ENCODE measurements at places on chromosomes 2 and 18.

DNA sequence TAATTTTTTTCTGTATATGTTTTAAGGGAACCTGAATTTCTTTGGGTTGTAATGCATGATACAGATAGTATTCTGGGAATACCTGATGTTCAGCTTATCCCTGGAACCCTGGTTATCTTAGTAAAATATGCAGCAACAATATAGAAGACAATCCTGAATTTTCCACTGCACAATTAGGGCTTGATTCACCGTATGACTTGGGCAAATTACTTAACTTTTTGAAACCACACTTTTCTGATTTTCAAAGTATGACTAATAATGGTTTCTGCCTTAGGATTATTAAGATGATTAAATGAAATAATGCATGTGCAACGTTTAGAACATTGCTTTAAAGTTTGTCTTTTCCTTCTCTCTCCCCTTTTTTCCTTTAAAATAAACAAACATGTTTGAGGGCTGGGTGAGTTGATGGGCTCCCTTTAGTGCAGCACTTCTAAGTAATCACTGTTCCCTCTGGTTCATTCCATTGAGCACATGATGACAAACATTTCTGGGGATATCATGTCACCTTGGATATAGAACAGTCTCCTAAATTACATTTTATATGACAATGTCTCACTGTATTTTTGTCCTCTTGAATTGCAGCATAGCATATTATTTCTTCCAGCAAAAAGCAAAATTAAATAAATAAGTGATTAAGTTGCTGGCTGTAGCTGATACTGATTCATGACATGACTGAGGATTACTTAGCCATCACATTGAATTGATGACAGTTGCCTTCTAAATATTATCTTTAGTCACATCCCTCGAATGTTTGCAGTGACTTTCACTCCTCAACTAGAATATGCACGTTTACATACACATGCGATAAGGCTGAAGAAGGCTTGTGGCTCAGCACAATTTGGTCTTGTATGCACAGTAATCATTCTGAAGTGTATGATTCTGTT lies 254.5 kb downstream of the NEDD4L start:
- DNase-seq = no peak

DNA sequence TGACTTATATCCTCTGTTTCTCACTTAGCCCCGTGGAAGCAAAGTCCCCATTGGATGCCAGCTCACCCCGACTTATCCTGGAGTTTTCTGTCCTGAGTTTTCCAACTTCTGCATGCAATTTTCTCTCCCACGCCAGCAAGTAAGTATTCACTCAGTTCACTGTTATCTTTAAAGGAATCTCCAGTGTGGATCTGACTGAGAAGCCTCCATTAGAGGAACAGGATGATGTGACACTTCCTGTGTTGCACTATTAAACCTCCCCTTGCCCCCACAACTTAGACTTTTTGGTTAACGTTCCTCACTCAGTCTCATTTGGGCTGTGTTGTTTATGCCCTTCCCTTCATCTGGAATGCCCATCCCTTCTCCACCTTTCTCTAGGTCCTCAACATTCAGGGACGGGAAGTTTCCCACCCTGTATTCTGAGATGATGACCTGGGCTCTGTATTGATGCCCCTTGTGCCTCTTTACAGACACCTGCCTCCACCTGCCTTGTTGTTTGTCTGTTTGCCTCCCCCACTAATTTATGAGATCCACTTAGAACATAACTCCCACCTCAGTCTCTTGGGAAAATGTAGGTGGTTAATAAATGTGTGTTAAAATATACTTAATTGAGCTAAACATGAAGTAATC lies 536.1 kb upstream of the RAB6C start:
- DNase-seq = no peak

DNA sequence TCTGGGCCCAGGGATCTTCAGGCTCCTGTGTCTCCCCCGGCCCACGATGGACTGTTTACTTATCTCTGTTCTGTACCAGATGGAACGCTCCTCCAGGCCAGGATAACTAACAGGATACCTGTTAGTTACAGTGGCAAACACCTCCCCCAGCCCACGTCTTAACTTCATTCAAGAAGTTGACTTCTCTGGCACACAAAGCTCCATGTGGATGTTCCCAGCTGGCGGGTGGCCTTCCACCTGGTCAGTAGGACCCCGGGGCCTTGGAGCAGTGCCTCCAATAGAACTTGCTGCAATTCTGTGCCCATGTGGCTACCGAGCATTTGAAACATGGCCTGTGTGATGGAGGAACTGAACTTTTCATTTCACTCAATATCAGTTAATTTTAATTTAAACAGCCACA lies 165.1 kb upstream of the GLI2 start:
- no peak for DNase-seq

- DNase-seq = no peak
These were observed 186.2 kb upstream of the CDH2 start for GRCh38 chr18:28363124-28363523.

DNA sequence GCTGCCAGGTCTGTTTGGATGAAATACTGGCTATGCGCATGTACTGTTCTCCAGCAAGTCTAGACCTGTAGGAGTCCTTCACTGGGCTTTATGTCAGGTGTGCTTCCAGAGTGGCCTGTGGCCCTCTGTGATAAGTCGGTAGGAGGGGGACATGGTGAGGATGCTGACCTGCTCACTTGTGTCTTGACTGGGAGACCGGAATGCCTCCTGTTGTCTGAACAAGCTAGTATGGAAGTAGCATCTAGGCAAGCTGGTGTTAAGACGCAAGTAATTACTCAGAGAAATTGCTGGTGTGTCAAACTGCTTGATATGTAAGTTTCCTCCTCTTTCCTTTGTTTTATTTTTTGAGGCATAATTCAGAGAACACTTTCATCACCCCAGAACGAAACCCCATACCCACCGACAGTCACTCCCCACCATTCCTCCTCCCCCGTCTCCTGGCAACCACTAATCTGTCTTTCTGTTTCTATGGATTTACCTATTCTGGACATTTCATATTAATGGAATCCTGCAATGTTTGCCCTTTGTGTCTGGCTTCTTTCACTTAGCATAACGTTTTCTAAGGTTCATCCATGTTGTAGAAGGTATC lies 76.4 kb downstream of the TMEM247 start:
- no peak for DNase-seq

DNA sequence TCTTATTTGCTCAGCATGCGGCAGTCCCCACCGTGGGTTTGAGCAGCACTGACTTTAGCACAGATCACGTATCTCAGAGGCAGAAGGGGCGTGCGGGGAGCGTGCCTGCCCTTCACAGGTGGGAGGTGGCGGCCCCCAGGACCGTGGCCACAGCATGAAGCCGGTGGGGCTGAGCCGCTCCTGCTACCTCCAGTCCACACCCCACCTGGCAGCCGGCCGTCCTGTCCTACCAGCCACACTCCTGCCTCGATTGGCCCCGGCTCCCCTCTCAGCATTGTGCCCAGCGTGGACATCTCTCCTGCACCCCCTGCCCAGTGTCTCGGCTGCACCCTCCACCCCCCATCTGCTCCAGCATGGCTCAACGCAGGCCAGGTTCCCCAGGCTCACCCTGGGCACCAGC lies 73.6 kb downstream of the NFATC1 start:
- no peak for DNase-seq

- no peak for DNase-seq
These were observed 90.7 kb upstream of the TFPI start for GRCh38 chr2:187644981-187645380.

DNA sequence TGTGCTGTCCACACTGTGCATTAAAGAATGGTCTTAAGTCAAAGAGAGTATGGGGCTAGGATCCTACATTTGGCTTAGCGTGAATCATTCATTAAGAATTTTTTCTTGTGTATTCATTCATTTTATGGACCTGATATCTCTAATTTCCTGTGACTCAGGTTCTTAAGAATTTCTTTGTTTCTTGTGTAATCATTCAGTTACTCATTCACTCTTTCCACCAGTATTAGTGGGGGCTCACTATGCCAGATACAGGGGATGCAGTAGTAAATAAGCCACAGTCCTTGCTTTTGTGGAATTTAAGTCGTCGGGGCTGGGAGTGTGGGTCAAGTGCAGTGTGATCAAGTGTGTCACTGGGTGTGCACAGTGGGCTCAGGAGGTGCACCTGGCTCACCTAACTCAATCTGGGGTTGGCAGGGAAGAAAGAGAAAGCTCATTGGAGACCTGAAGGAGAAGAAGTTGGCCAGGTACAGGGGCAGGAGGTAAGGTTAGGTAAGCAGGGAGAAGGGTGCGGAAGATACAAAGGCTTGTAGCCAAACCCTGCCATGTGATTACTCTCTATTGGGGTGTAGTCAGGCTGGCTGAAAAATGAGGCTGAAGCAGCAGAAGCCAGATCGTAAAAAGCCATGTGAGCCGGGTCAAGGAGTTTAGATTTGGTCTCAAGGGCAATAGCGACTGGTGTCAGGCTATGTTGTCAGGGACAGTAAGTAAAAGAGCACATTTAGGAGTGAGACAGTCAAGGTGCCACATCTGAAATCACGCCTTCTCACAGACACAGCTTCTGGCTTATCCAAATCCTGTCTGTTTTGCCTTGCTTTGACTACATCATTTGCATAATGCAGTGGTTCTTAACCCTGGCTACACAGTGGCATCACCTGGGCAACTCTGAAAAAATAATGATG lies 67.2 kb downstream of the KCTD1 start:
- no peak for DNase-seq

GRCh38 chr2:149219856-149220255 lies 110.5 kb upstream of the LYPD6 start:
- DNase-seq = no peak

GRCh38 chr2:14530506-14530905 lies 102.0 kb upstream of the LRATD1 start:
- DNase-seq = no peak

GRCh38 chr2:205141381-205141780 lies 540.9 kb upstream of the NRP2 start:
- DNase-seq = no peak

- peak; percentile 37 for DNase-seq
These were observed at the start of gene SLC16A14 for GRCh38 chr2:230068651-230069055. Gene SLC16A14, minus strand, starts transcription at chr2:230068924. Its CDS starts 9,572 bp downstream, at chr2:230059352.

DNA sequence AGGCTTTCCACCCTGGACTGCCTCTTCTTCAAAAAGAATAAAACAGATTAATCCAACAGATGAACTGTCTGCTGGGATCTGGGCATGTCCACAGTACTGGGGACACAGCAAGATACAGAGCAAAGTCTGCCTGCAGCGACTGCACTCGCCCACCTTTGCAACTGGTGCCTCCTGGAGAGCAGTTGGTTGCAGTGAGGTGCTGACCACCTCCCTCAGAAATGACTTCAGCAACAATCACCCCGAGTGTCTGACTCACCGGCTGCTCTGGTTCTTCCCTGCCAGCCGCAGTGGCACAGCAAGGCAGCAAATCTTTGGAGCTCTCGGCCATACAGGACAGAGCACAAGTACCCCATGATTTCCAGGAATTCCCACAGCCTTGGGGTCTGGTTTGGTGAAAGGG lies 179.7 kb downstream of the ANAPC1 start:
- no peak for DNase-seq

DNA sequence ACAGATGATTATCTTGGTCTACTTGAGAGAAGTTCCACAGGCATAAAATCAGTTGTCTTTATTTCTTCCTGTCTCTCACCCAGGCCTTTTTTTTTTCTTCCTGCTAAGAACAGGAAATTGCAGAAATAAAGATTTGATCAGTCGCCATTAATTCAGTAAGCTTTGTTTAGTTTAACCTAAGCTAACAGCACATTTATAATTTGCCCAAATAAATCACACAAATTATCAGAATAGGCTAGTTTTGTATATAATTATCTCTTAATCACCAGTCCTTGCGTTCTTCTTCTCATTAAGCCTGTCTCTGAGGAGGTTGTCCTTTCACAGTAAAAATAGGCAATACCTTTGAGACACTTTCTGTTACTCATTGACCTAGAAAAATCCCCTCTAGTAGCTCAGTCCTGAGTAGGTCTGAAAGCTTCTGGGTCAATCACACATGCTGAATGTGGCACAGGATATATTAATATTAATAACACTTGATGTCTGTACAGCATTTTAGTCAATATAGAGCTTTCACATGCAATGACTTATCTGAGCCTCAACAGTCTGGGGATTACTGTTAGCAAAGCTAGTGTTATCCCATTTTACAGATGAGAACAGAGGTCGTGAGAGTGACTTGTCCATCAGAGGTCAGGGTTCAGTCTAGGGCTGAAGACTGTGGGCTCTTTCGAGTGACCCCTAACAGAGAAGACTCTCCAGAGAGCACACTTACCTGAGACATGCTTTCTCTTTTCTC lies 11.2 kb upstream of the STK17B start:
- DNase-seq = no peak

- no peak for DNase-seq
These were observed 8.3 kb upstream of the IL1R2 start for GRCh38 chr2:101983486-101983885.

DNA sequence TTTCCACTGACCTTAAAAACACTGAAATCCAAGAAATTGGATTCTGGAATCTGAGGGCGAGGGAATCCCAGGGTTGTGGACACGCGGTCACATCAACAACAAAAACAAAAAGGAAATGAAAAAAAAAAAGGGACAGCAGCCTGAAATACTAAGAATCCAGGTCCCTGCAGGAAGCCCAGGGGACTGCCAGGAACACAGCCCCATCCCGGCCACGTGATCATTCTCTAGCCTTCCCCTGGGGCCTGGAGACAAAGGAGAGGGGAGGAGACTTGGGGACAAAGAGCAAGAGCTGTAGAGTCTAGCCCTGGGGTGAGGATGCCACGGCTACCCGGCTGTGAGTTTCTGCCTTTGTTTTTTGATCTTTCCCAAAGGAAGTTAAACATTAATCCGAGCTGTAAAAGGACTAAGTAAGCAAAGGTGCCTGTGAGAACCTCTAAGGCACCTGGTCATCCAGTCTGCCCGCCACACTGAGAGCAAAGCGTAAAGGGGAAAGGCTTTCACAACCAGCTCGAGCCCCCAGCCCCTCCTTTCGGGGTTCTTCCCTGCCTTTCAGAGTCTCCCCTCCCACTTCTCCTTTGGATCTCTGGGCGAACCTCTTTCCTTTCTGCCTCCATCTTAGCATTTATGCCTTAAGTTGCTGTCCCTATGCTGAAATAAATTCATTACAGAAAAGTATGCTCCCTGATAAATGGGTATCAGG lies 57.9 kb upstream of the MSH2 start:
- DNase-seq = peak; percentile 93

DNA sequence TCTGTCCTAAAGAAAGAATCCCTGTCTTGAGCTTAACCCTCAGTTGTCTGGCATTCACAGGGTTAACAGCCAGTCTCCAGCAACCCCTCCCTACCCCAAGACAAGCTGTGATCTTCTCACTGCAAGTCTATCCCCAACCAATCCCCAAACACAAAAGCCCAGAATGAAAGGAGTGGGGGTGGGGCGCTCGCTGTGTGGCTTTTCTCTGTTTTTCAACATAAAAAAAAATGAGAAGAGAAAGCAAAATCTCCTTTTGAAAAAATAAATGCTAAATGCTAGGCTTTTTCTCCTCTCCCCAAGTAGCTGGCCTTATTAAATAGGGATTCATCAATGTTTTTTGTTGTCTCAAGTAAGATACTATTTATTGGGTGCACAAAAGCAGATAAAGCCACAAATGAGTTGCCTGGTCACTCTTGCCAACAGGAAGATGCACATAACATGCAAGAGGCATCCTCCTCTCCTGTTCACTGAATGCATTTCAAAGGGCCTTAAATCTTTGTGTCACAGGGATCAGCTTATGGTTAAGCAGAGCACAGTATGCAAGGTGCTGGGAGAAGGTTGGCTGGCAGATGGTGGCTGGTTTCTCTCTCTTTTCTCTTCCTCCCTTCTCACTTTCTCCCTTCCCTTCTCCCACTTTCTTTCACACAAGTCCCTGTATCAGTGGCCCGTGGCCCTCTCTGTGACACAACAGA lies 225.6 kb downstream of the CMPK2 start:
- DNase-seq = no peak
